ENCODE measurements at places on chromosomes 5 and 9.

GRCh38 chr5:40429258-40430100 lies 250.2 kb upstream of the PTGER4 start:
- peak; percentile 89 for DNase-seq

- DNase-seq: no peak
Observed at GRCh38 chr9:100724886-100725285, 147.0 kb downstream of the CAVIN4 start.

GRCh38 chr5:139821806-139822552 lies 26.4 kb downstream of the PSD2 start:
- DNase-seq: no peak

- no peak for DNase-seq
Observed at GRCh38 chr9:137708590-137709284, 89.9 kb downstream of the EHMT1 start.

- DNase-seq: peak; percentile 82
Observed at GRCh38 chr5:181246276-181247049, 2.8 kb upstream of the RACK1 start.

DNA sequence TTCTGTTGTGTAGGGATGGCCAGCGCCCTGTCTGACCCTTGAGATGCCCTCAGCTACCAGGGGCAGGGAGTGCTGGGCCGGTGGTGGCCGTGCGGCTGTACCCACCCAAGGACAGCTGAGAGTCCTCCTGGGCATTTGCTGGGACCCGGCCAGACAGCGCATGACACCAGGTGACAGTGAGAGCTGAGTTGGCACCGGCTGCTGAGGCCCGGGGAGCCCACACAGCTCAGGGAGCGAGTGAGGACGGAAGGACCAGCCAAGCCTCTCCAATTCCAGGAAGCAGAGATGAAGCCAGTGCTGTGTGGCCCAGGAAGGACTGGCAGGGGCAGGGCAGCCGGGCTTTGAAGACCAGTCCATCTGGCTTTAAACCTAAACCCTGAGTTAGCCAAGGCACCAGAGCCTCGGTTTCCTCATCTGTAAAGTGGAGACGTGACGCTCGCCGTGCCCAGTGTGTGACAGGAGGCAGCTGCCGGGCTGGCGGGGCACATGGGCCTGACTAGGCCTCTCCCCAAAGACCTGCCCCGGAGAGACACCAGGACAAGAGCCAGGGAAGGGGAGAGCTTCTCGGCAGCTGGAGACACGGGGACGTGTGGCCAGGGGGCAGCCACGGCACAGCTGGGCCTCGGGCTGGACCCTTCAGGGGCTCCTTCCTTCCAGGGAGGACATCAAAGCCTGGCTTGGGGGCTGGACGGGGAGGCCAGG lies 3.0 kb upstream of the AGPAT2 start:
- DNase-seq: no peak

- DNase-seq: no peak
Observed at GRCh38 chr5:145557345-145557744, 277.8 kb downstream of the PRELID2 start.

DNA sequence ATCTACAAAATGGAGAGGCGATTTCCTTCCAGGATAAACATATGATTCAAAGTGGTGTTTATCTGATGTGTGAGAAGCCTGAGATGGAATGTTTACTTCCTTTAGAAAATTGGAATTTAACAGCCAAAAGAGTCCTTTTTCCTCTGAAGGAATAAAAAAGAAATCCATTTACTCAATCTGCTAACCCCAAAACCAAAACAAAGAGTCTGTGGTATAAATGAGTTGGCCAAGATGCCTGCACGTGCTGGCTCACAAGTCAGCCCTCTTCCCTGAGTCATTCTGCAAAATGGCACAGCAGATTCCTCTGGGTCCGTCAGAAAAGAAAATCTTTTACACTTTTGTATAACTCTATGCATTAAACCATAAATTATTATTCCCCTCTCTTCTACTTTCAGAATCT lies 60.8 kb downstream of the EBF1 start:
- no peak for DNase-seq

GRCh38 chr5:174384509-174384947 lies 339.0 kb downstream of the NSG2 start:
- DNase-seq: no peak

GRCh38 chr9:107933516-107933915 lies 443.9 kb upstream of the KLF4 start:
- no peak for DNase-seq

GRCh38 chr5:37882636-37883035 lies 42.8 kb upstream of the GDNF start:
- DNase-seq: no peak

- DNase-seq: no peak
Observed at GRCh38 chr5:137604348-137605095, 105.4 kb upstream of the SPOCK1 start.

DNA sequence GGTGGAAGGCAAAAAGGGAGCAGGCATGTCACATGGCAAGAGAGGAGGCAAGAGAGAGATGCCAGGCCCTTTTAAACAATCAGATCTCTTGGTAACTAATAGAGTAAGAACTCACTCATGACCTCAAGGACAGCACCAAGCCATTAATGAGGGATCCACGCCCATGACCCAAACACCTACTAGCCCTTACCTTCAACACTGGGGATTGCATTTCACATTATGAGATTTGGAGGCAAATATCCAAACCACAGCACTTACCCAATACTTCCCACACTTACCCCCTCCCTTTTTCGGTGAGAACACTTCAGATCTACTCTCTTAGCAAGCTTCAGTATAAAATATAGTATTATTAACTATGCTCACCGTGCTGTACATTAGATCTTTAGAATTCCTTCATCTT lies 41.9 kb downstream of the ZNF354A start:
- DNase-seq: no peak

GRCh38 chr9:92404042-92404836 lies at the start of gene OGN:
TSS of gene OGN (minus strand) at chr9:92404578. CDS start at chr9:92403407, 1,171 bp downstream.
- no peak for DNase-seq

DNA sequence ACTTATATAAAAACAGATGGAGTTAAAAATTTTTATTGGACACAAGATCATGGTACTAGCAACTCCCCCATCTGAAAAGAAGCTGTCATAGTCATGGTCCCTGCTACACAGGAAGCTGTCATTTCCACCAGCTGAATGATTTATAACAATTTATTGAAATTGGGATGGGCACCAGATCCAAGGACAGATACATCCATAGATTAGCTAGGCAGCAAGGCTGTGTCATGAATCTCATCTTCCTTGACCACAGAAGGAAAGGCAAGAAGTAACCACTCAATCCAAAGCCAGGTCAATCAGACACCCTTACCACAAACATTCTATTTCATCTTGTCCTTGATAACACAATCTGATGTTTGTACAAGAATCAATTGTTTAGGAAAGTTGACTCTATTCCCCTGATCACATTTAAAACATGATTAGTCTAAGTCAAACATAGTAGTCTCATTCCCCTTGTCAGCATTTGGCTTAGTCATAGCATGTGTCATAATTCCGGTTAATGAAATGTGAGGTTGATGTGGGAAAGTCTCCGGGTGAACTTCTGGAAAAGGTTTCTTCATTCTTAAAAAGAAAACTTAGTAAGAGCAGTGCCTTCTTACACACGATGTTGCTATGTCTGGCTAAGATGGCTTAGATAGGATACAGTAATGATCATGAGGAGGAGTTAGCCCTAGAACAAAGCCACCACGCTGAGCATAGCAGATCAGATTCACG lies 462.6 kb upstream of the PAPPA start:
- DNase-seq: no peak

- no peak for DNase-seq
Observed at GRCh38 chr5:138212828-138213160, 329 bp downstream of the CDC23 start.

DNA sequence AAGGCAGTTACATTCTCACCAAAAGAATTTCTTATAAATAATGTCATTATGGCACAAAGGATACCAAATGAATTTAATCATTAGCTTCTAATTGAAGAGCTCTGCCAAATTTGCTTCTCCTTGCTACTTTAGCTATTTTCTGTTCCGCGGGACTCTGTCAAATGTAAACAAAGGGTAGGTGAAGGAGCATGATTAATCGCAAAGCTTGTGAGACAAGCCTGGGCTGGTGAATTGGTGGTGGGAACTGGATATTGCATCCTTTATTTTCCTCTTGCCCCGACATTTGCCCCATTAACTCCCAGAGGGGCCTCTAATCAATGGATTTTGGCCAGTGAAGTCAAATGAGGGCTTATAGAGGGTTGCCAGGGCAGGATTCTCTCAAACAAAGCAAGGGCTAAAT lies 234.2 kb upstream of the RFX3 start:
- DNase-seq: no peak

GRCh38 chr5:131635684-131636572 lies 899 bp upstream of the RAPGEF6 start:
- no peak for DNase-seq

- DNase-seq: no peak
Observed at GRCh38 chr5:115820846-115821245, 4.4 kb upstream of the CDO1 start.

- DNase-seq: no peak
Observed at GRCh38 chr9:92942688-92943616, 4.4 kb upstream of the FGD3 start.

GRCh38 chr9:113380869-113381378 lies 4.1 kb upstream of the HDHD3 start:
- DNase-seq: no peak

DNA sequence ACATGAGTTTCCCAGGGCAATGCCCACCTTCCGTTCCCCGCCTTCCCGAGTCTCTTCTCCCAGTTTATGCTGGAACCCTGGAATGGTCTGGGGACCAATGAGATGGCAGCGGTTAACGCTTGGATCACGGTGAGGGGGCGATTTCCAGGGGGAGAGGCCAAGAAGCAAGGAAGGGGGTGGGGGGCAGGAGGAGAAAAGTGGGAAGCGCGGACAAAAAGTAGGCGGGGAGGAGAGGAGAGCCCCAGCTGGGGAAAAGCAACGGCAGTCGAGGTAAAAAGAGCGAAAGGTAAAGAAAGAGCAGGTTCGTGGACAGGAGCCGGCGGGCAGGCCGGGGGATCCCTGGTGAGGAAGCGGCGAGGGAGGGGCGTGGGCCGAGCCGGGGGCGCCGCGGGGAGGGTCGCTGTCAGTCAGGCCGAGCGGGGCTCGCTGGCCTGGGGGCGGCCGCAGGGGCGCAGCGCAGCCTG lies 508 bp upstream of the SNCAIP start:
- DNase-seq: no peak

DNA sequence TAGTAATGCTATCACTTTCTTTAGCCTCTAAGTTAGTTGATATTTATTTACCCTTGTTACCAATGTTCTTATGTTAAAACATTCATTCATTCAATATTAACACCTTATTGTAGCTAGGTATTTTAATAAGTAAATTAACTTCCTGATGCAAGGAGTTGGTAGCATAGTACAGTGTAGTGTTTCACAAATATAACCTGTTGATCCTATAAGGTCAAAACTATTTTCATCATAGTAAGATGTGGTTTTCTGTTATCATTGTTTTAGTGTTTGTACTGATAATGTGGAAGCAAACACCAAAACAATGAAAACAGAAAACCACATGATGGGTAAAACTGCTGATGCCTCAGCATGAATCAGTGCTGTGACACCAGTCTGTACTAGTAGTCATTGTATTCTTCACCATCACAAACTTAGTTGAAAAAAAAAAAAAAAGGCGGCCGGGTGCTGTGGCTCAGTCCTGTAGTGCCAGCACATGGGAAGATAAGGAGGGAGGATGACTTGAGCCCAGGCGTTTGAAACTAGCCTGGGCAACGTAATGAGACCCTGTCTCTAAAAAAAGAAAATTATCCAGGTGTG lies 36.5 kb downstream of the ZCCHC7 start:
- DNase-seq: no peak

GRCh38 chr5:99378443-99378842 lies 449.6 kb upstream of the CHD1 start:
- DNase-seq: no peak

DNA sequence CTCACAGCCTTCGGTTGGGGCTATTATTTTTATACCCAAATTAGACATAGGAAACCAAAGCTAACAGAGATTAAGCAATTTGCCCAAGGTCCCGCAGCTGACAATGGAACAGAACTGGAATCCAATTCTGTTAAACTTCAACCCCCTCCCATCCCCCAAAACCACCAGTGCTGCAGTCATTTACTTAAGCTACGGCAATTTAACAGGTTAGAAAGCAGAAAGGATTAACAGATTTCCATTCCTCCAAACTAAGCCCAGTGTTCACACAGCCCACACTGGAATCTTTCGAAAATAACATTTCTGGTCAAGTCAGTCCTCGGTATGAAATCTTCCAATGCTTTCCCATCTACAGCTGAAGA lies 1023.1 kb upstream of the DMAC1 start:
- no peak for DNase-seq

GRCh38 chr9:124420991-124421543 lies 5.8 kb upstream of the PSMB7 start:
- DNase-seq: no peak

DNA sequence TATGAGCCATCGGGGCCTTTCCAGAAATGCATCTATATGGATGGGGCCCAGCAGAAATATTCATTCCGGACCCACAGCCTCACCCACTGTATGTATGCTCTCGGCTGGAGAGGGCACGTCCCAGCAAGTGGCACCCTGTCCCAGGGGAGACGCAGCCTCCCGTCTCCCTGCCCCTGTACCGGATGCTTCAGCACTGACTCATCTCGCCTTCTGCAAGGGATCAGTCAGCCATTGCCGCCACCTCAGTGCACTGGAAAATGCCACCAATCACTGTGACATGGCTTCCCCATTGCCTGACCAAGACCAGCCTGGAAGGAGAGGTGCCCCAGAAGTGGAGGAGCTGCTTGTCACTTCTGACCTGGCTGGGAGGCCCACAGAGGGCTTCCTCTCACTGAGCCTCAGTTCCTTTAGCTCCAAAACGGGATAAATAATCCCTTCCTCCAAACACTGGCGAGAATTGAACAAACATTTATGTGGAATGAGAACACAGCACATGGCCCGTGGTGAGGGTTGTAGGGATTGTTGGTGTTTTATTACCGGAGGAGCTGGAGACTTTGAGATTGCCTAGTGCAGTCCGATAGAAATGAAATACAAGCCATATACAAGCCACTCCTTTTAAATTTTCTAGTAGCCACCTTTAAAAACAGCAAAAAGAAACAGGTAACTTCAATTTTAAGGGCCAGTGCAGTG lies 43.9 kb upstream of the ORM1 start:
- no peak for DNase-seq

- DNase-seq: no peak
Observed at GRCh38 chr9:135283671-135284070, 195.9 kb upstream of the PPP1R26 start.

GRCh38 chr5:94793816-94794198 lies 175.3 kb downstream of the SLF1 start:
- no peak for DNase-seq

DNA sequence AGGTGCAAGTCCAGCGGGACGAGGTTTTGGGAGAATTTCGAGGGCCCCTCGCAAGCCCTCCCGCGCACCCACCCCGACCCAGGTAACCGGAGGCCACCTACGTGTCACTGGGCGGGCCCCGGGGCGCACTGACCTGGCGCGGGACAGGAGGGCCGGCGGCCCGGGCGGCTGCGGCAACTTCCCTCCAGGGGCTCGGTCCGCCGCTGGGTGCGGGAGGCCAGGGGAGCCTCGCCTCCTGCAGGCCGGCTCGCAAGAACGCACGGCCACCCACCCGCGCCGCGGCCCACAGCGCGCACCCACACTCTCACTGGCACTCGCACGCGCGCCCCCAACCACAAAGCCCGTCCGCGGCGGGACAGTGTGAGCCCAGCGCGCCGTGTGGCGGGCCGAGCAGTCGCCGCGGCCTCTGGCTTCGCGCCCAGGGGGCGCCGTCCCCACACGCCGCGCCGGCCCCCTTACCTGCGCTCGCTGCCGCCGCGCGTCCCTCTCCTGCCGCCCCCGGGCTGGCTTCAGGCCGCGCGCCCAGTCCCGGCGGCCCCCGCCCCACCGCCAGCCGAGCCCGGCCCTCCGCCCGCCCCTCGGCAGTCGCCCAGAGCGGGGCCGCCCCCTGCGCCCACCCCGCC lies 451 bp downstream of the LPAR1 start:
- DNase-seq: peak; percentile 30

- no peak for DNase-seq
Observed at GRCh38 chr5:118467103-118467502, 521.2 kb downstream of the DTWD2 start.

Measured in KBM-7 (cell line).